ENCODE measurements at places on chromosomes 16 and 17.

- DNase-seq = no peak
Measured at GRCh38 chr16:72977127-72977526, 70.8 kb downstream of the ZFHX3 start.

GRCh38 chr17:76547183-76547641 lies 7.4 kb downstream of the PRCD start:
- DNase-seq = peak; percentile 57

DNA sequence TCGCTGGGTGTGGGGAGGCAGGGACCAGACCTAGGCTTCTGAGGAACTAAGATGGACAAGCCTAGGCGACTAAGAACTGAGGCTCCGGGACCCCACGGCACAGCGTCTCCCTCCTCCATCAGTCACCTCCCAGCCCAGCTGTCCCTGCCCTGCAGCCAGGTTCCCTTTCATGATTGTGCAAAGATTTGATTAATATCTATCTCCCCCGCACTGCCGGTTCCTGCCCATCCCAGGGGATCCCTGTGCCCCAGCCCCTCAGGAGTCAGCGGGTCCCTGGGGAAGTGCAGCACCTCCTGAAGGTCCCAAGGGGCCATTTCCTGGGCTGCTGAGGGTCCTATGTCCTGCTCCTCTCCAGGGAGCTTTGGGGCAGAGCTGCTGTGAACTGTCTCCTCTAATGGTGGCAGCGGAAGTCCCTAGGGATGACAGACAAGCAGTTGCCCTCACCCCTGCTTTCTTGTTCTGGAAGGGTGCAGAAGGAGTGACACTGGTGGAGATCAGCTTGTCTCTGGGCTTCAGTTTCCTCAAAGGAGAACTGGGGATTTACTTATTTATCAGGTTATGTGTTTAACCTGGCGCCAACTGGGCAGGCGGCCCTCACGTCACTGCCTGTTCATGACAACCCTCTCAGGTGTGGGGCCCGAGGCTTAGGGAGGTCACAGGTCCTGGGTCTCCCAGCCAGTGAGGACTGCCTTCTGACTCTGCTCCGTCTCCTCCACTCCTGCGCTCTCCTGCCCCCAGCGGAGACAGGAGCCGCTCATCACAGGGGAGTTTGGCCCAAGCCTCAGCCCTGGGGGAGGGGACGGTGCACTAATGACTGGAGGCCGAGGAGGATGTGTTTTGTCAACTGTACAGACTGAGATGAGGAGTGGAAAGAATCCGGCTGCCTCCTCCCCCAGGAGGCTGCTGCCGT lies 1.9 kb upstream of the C16orf74 start:
- no peak for DNase-seq

DNA sequence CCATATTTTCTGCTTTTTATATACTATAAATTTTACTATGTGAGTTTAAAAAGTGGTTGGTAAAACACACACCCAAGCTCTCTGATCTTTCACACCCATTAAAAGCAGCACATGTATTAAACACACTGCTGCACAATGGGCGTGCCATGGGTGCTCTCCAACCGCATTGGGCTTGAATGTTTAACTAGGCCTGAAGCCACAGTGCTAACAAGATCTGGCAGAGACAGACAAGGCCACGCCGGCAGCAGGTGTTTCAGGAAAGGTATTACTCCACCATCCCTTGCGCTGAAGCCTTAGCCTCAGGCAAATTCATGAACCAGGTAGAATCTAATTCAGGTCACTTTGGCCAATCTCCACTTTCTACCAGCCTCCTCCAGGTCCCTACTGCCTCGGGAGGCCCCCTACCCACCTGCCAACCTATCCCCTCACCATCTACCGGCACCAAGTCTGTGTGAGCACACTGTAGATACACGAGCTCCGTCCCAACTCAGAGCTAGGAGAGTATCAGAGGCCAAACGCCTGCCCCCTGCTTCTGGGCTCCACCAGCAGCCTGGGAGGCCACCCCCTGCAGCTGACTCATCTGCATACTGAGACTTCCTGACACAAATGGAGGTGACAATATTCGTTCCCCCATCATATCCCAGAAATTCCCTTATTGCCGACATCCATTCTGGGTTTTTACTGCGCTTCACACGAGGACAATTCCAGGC lies 95.0 kb downstream of the ADCY9 start:
- DNase-seq = no peak

DNA sequence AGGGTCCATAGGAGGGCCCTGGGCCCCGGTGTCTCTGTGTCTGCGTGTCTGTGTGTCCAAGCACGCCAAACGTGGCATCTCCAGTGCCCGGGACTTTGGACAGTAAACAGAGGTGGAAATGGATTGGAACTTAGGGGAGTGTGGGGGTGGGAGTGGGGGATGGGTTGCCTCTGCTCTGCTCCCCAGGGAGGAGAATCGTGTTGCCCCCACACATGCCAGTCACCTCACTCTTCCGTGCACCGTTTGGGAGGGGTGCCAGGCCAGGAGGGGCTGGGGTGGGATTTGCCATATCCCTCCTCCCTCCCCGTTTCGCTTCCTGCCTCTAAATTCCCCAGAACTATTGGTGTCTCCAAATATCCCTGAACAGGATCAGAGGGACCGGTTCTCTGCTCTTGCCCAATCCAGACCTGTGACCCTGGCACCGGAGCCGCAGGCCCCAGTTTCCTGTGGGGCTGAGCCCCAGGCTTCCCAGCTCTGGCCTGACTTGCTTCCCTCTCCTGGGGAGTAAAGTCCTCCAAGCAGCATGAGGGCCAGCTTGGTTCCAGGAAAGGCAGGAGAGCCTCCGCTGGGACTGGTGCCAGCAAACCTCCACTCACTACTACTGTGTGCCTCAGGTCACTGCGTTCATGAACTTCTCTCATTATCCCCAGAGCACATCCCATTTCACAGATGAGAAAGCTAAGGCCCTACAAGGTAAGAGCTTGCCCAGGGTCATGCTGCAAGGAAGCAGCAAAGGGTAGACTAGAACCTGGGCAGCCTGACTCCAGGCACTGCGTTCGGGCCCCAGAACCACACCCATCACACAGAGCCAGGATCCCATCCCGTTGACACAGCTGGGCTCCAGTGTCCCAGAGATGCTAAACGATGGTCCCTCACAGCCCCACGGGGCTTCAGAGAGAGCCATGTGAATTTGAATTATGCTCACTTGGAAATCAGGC lies at the start of gene ASGR1:
Gene ASGR1 (minus strand): TSS at position 54 of the 938 bp plus-strand sequence. CDS start 807 bp downstream, outside the sequence.
- no peak for DNase-seq

- no peak for DNase-seq
Measured at GRCh38 chr16:12800817-12801216, 2.9 kb downstream of the CPPED1 start.

DNA sequence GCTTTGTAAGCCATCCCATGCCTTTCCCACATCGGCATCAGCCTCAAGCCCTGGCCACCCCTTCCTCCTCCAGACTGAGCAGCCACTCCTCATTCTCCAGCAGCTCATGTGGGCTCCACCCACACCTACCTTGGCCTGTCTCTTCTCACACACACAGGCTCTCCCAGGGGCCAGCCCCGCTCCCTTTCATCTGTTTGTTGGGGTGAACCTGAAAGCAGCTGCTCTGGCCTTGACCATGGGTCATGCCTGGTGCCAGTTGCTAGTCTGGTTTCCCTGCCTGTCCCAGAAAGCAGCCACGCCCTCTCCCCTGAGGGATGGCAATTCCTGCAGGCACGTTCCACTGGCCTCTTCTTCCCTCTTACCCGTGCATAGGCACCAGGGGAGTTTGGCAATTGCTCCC lies 11.4 kb upstream of the TMEM238L start:
- DNase-seq = no peak

Data from SK-N-MC (cell line).